Activated CD4-positive, alpha-beta memory T cell treated with anti-CD3 and anti-CD28 coated beads, Interleukin-2, amount 10 ng/mL, durations not matched to agents 7 days and 5 days (primary cell): ENCODE measurements at places on chromosomes 4 and X.
A peak's percentile ranks its signal among the peaks of the same experiment; 100 is the strongest.

DNA sequence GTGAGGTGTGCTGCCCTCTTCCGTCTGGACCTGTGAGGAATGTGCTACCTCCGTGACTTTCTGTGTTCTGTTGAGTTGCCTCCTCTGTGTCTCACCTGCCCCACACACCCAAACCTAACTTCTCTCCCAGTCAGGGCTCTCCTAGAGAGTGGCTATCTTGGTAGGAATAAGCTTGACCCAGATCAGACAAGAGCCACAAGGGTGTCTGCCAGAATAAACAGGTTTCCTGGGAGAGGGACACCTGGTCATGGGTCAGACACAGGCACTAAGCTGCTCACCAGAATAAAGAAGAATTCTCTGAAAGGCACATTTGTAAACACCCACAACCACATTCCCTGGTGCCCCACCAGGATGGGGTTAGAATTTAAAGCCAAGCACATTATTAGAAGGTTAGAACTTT, 11.1 kb downstream of the ZNF182 start:
- no peak overlapping the region for H3K27ac ChIP-seq
- no peak overlapping the region for H3K4me3 ChIP-seq
- peaks cover 18% of the 10 kb centered on the region for H3K4me1 ChIP-seq
- peaks cover 92% of the 10 kb centered on the region for H3K36me3 ChIP-seq

GRCh38 chr4:59258002-59258401, 1942.1 kb upstream of the ADGRL3 start:
- no peak for DNase-seq
- no peak overlapping the region for H3K27ac ChIP-seq
- H3K4me1 ChIP-seq: no peaks in the 10 kb centered on the region
- no peak overlapping the region for H3K4me3 ChIP-seq
- no peaks in the 10 kb centered on the region for H3K27me3 ChIP-seq

GRCh38 chr4:2248044-2248780, 6.3 kb upstream of the HAUS3 start:
- no peak overlapping the region for H3K27ac ChIP-seq
- peak; percentile 14 for DNase-seq
- H3K36me3 ChIP-seq: no peaks in the 10 kb centered on the region
- no peaks in the 10 kb centered on the region for H3K27me3 ChIP-seq

DNA sequence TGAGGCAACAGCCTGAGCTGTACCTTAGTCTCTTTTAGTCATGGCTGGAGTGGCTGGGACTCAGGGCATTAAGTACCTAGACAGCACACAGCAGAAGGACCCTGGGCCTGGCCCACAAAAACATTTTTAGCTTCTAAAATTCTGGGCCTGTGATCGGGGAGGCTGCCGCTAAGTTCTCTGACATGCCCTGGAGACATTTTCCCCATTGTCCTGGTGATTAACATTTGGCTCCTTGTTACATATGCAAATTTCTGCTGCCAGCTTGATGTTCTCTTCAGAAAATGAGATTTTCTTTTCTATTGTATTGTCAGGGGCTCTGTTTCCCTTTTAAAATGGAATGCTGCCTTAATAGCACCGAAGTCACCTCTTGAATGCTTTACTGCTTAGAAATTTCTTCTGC, 952.4 kb downstream of the TRAM1L1 start:
- H3K36me3 ChIP-seq: no peaks in the 10 kb centered on the region
- H3K4me3 ChIP-seq: no peak overlapping the region
- no peaks in the 10 kb centered on the region for H3K4me1 ChIP-seq
- no peak overlapping the region for H3K27ac ChIP-seq
- DNase-seq: no peak
